ENCODE measurements at places on chromosomes 4 and X.

DNA sequence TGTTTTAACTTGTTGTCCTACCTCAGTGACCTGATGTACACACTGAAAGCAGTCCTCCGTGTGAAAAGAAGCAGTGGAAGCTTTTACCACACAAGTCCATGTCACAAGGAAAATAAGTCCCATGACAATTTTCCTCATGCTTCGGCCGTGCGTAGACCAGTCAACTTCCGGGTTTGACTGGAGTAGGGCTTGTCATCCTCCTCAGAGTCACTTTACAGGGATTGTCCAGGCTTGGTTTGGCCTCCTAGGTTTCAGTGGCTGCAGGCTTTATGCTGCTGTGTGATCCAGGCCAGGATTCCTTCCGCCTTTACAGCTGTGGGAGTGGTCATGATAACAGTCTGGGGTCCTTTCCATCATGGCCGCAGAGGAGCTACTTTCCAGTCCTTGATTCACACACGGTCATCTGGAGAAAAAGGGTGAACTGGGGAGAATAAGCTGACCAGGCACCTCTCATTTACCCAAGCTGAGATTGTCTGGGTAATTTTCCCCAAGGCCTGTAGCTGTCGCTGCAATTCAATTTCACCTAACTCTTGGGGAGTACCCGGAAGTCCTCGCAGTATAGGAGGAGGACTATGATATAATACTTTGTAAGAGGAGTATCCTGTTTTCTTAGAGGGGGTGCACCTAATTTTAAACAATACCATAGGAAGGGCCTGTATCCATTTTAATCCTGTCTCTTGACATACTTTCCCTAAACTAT, 206.1 kb upstream of the KLF8 start:
- DNase-seq = no peak

GRCh38 chr4:140213749-140214148, 59.8 kb upstream of the MAML3 start:
- DNase-seq = peak; percentile 12

DNA sequence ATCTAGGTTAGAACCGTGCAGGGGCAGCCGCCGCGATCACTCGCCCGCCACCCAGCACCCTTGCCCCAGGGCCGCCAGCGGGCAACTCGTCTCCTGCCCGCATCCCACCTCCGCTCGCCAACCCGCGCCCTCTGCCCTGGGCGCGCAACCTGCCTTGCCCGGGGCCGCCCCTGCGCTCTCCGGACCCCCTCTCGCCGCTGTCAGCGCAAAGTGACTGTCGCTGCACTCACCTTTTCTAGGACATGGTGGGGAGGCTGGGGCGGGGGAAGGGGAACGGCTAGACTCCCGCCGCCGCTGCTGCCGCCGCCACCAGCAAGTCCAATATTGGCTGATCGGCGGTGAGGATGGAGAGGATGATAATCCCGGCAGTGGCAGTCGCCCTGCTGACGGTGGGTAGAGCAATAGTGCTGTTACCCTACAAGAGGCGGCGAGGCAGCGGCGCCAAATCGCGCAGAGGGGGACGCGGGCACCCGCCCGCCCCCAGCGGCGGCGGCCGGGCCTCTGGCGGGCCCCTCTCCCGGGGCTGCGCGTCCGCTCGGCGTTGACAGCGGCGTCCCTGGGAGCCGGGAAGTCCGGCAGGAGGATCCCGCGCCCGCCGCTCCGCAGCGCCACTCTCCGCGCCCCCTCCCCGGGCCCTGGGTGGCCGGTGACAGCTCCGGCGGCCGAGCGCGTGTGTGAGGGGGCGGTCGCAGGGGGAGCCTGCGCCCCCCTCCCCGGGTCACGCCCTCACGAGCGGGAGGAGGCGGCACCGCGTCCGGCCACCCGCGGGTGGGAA, 2.3 kb upstream of the NR3C2 start:
- peak; percentile 48 for DNase-seq

GRCh38 chr4:1499465-1499864, 93.2 kb upstream of the NKX1-1 start:
- no peak for DNase-seq

DNA sequence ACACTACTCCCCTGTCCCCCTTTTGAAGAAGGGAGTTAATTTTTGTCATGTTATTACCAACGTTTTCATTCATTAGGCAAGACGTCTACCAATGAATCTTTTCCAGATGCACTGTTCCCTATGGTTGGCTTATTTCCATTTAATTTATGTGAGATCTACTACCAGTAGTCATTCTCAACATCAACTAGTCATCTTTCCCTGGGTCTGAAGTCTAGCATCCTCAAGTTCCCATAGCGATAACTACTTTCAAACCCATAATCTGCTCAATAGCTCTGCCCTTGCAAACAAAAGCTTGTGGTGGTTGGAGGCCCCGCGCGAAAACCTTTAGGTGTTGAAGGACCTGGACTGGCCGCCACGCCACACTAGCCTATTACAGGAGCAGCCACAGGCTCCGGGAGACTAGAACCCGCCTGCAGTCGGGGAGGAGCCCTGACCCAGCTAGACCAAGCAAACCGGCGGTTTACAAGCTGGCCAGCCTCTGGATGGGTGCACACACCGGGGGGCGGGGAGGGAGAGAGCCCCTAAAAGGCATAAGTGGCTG, 746 bp downstream of the PPAT start:
- DNase-seq = peak; percentile 79

- no peak for DNase-seq
Observed at GRCh38 chr4:137648531-137648930, 116.2 kb upstream of the PCDH18 start.

DNA sequence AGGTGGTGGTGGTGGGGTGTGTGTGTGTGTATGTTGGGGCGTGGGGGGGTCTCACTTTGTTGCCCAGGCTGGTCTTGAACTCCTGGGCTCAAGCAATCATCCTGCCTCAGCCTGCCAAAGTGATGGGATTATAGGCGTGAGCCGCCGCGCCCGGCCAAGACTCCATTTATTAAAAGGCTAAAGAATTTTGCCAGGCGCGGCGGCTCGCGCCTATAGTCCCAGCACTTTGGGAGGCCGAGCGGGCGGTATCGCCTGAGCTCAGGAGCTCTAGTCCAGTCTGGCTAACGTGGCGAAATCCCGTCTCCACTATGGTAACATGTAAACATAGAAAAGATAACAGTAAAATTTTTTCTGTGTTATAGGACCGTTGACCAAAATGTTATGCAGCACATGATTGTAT, 3.7 kb upstream of the UBA1 start:
- no peak for DNase-seq

DNA sequence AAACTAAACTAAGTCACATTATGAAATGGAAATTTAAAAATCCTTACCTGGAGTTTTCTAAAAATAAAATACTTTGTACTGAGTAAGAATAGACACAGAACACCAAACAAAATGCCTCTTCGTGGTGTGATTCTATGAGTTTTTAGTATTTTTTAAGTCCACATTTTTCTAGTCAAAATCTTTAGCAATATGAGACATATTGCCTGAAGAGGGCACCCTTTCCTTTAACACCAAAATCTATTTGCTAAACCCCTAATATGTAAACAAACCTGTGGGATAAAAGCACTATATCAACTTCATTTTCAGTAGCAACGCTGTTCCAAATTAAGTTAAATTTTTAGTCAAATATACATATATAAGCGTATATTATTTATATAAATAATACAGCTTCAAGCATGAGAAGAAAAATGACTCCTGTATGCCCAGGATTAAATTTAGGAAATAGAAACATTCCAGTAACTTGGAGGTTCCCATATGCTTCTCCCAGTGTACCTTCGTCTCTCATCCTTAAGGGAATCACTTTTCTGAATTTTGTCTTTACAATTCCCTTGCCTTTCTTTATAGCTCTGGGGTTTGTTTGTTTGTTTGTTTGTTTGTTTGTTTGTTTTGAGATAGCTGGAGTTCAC, 23.0 kb upstream of the PGM2 start:
- peak; percentile 61 for DNase-seq

- DNase-seq = no peak
Observed at GRCh38 chr4:8516061-8516573, 64.1 kb upstream of the GPR78 start.

DNA sequence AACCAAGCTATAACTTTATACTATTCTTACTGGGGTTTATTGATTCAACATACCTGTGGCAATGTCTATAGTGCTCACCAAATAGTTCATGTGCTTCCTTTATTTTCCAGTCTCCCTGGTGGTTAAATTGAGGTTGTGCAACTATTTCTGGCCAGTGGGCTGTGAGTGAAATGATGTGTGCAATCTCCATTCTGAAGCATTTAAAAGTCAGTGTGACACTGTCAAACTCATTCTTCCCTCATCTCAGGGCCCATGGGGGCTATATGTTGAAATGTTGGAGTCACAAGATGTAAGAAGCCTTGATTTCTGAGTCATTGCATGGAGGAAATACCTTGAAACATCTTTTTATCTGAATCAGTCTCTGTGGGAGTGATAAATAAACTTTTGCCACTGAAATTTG, 414.3 kb upstream of the RPS6KA3 start:
- DNase-seq = no peak

DNA sequence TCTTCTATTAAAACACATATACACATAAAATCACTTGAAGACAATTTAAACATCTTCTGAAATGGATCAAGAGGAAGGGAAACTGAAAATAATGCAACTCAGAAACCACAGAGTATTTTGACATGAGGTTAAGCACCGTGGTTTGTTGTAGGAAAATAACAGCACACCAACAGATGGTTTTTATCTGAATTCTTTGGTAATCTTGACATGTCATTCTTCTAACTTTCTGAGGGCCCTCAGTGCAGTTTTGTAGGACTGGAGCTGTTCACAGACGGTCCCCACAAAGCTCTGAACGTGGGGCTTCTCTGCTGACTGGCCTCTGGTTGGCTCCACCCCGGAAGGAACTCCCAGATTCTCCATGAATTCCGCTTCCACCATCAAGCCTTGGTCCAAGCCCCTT, 16.0 kb upstream of the TLR8 start:
- no peak for DNase-seq

DNA sequence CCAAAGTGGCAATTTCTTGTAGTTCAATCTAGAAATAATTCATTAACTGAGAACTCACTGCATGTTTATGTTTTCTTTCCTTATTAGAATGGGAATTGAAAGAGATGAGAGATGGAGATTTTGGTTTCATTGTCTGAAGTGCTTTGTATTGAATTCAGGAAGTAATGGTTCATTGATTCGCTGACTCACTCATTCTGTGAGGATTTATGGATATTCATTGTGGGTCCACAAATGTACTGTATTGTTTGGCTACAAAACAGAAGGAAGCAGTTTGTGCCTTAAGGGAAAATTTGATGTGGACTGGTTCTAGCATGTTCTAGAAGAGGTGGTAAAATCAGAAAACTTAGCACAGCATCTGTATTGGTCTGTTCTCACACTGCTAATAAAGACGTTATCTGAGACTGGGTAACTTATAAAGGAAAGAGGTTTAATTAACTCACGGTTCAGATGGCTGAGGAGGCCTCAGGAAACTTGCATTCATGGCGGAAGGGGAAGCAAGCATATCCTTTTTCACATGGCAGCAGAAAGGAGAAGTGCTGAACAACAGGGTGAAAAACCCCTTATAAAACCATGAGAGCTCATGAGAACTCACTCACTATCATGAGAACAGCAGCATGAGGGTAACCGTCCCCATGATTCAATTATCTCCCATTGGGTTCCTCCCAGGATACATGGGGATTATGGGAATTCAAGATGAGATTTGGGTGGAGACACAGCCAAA, 132.3 kb upstream of the VCX3A start:
- DNase-seq = no peak

DNA sequence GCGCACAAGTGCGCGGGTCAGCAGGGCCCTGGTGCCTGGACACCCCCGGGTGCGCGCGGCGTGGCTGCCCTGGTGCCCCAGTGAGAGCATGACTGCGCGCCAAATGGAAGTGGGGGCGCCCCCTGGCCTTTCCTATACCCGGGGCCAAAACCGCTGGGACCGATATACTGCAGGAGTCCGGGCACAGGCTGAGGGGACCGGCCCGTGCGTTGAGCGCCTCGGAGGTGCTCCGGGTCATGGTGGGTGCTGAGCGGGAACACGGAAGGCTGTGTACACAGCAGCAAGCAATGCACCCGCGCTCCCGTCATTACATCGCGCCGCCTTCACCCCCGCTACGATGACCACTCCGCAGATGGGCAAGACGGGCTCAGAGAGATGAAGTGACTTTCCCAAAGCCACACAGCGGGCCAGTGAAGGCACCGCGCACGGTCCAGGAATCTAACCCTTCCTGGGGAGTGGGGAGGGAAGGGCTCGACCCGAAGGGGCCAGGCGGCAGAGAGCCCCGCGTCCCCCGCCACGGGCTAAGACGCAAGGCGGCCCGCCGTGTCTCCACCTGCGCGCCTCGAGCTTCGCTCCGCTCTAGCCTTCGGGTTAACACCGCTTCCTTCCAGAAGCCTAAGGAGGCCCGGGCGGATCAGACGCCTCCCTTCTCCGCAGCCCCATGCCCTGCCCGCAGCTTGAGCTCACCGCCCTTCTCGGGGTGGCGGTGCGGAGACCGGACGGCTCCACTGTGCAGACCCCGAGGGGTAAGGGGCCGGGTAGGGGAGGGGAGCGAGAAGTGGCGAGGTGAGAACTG, 11.3 kb downstream of the HMX1 start:
- DNase-seq = no peak

DNA sequence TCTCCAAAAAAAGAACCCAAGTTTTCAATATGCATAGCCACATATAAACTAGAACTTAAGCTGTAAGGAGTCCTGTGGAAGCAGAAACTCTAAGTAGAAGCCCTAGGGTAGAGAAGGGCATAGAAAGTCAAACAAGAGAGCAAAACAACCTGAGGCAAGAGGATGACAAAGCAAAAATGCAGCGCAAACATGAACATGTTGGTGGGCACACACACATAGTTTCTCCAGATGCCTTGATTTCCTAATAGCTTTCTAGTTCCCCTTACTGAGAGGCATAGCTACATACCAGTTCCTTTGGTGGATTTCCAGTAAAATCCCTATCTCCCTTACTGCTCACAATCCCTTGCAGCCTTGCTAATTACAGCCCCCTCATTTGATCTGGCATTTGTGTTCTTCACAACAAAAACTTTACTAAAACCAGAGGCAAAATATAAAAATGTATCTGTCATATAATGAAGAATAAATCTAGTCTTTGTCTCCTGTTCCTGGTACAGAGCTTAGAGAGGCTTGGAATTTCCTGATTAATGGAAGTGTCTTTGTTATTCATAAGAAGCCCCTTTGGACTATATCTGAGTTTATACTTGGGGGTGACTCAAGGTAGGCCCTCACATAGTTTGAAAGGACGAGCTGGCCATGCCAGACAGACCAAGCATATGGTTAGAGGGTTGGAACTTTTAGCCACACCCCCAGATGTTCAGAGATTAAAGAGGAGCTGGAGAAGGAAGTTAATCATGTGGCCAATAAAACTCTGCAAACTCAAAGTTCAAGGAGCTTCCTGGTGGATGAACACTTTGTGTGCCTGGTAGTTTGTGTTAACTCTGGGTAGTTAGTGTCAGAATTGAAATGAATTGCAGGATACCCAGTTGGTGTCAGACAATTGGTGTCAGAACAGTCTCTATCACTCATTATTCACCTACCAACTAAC, 52.7 kb upstream of the ZCCHC13 start:
- DNase-seq = peak; percentile 55
